Esophagus squamous epithelium (tissue), 5 donors: ENCODE measurements at places on chromosomes 3 and 15.

DNA sequence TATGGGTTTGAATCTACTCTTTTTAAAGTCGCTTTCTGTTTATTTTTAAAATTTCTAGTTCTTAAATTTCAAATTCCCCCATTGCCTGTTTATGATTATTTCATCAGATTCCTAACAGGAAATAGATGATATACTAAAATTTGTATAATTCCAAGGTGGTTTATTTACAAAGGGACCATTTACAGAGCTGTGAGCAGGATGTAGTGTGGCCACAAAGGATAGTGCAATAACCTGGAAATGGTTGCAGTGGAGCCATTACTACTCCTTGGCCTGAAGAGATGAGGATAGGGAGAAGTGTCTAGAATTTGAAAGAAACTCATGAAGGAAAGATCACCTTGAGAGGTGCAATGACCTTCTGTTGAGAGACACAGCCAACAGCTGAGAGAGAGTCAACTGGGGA is 58.5 kb upstream of the AP4E1 start:
- DNase-seq, result no peak

DNA sequence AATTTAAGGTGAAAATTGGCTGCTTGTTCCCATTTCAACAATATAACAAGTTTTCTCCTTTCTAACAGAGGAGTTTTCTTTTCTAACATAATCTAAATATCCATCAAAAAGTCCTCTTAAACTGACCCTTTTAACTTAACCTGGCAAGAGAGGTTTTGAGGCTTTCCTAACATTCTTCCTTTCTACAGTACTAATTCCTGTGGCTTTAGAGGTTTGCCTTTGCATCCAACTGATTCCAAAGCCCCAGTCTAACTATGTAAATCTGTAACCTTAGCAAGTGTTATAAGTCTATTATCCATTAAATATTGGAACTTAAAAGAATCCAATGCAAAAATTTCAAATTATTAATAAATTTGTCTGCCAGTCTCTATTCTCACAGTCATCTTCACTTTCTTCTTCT is 134.1 kb downstream of the ISL2 start:
- DNase-seq, result no peak

DNA sequence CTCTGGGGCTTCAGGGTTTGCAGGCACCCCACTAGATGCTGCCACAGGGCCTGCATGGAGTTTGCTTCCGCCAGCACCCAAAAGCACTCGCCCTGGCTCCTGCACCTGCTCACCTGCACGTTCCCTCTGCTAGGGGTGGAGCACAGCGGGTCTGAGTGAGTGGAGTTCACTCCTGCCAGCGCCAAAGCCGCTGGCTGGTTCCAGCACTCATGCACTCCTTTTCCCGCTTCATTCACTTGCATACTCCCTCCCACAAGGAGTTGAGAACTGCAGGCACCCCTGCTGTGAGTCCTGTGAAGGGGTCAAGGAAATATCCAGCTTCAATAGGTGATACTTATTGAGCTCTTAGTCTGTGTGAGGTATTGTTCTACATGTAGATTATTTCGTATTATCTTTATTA is 537.5 kb downstream of the NR2F2 start:
- DNase-seq, result no peak

DNA sequence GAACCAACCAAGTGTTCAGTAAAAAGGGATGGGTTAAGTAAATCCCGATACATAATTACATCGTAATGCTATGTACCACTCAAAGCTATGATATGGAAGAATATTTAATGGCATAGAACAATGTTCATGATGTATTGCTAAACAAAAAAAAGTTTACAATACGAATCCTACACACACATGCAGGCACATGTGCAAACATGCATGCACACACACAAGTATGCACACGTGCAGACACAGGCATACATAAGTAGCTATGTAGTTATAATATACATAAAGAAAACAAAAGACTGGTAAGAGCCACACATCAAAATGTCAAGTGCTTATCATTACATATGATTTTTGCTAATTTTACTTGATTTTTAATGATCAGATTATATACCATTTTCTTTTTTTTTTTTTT is 74.2 kb downstream of the ARRDC4 start:
- no peak for DNase-seq

DNA sequence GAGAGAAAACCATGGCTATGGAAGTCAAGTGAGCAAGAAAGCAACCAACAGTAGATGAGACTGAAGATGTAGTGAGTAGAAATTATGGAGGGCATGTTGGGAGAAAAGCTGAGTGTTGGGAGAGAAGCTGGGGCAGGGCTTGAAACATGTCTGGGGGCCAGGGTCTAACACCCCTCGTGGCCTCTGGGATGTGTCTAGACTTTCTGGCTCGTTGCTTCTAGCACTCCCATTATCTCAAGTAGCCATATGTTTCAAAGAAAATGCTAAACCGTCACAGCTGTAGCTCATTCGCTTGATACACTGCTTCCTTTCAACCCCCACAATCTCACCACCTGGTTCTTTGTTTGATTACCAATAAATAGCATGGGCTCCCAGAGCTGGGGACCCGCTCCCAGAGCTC is 83.8 kb upstream of the BCHE start:
- no peak for DNase-seq

DNA sequence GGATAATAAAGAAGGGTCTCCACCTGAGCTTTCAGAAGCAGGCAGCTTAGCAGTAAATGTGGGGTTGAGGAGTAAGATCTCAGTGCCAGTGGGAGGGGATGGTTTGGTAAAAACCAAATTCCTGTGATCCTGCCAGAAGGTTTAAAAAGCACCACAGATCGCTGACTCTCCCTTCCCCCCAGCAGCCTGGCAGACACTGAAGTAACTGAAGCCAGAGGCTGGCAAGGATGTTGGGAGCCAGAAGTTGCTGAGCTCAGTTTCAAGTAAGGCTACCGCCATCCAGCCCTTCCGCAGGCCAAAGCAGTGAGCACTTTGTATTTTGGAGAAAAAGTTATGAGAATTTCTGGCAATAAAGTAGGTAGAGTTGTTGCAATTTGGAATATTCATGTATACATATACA is 246.4 kb downstream of the ZNF621 start:
- no peak for DNase-seq

DNA sequence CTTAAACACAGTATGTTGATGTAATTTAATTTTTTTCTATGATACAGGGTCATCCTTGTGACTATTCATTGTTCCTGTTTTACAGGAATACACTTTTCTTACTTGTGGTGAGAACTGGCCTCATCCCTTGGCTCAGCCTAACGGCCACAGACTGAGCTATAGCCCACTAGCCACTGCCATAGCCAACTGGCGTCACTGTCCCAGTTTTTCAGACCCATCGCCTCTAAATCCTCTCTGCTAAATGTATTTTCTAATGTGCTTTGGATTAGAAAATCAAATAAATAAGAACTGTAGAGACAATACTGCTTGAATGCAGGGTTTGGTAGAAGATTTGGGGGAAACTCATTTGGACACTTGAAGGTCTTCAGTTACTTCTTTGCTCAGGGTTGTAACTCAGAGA is 113.1 kb downstream of the TIGIT start:
- DNase-seq, result no peak

GRCh38 chr3:12235691-12236090 is 53.2 kb upstream of the PPARG start:
- no peak for DNase-seq
